Smooth muscle cell of trachea (primary cell): ENCODE measurements at places on chromosomes 5 and 9. TPM values are rescaled to one million over a fixed set of nuclear protein-coding genes. Genes with fewer than 3 reads are reported as not detected.

The BRINP1 gene
- under 0.01 TPM in 2 replicates for total RNA-seq

The ANKRD31 gene
- total RNA-seq, result under 0.01 and 0.29 TPM in 2 replicates

The PAEP gene
- not detected in 2 replicates for total RNA-seq

The TSSK1B gene
- total RNA-seq, result 0.15 and 0.50 TPM in 2 replicates

The SLC6A7 gene
- total RNA-seq, result not detected in 2 replicates

The DAPK1 gene
- 2.9 and 10.3 TPM in 2 replicates for total RNA-seq

The ADAMTS16 gene
- total RNA-seq, result 0.17 TPM in 1 of 2 replicates, not detected in the other

The PCDHB2 gene
- total RNA-seq, result 0.58 and 3.0 TPM in 2 replicates

The MARVELD2 gene
- 0.15 and 0.17 TPM in 2 replicates for total RNA-seq

The IL13 gene
- total RNA-seq, result not detected in 2 replicates

The PDZD2 gene
- total RNA-seq, result 0.50 and 1.7 TPM in 2 replicates

The SLC6A19 gene
- total RNA-seq, result not detected in 2 replicates

The SLC36A3 gene
- total RNA-seq, result not detected in 2 replicates

The FGD3 gene
- total RNA-seq, result not detected in 2 replicates

The NEUROG1 gene
- not detected in 2 replicates for total RNA-seq

The OCLN gene
- 1.0 and 2.2 TPM in 2 replicates for total RNA-seq

The OR2V2 gene
- not detected in 2 replicates for total RNA-seq

The CCNO gene
- total RNA-seq, result 0.17 TPM in 1 of 2 replicates, not detected in the other
